Activated effector memory CD4-positive, alpha-beta T cell treated with anti-CD3 and anti-CD28 coated beads, Interleukin-2, amount 50 U/mL, for 16 hours (primary cell): ENCODE measurements at places on chromosomes 13 and 19.

GRCh38 chr13:66405908-66406802 lies 824.0 kb downstream of the PCDH9 start:
- DNase-seq = no peak

- DNase-seq = no peak
Measured at GRCh38 chr13:29483211-29483610, 112.3 kb downstream of the SLC7A1 start.

DNA sequence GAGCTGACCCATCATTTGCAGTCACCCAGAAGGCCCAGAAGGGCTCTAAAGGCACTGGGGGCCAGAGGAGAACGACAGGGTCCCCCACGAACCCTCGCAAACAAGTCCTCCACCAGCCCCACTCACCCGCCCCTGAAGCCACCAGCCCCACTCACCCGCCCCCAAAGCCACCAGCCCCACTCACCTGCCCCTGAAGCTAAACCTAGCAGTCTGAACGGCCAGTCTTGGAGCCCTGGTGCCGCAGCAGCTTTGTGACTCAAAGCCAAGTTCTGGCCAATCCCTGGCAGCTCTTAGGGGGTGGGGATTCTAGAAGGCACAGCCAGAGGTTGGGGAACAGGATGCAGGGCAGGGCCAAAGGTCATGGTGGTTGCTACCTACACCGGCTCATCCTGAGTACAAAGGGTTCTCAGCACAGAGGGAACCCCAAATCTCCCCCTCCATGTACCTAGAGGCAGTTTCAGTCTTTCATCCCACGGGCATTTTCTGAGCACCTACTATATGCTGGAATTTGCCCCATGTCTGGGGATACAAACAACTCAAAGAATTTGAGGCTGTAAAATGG lies at the start of gene IQCN:
Gene IQCN, minus strand, starts transcription at position 234 of the 562 bp plus-strand sequence. CDS start 4,974 bp downstream, outside the sequence.
- no peak for DNase-seq

DNA sequence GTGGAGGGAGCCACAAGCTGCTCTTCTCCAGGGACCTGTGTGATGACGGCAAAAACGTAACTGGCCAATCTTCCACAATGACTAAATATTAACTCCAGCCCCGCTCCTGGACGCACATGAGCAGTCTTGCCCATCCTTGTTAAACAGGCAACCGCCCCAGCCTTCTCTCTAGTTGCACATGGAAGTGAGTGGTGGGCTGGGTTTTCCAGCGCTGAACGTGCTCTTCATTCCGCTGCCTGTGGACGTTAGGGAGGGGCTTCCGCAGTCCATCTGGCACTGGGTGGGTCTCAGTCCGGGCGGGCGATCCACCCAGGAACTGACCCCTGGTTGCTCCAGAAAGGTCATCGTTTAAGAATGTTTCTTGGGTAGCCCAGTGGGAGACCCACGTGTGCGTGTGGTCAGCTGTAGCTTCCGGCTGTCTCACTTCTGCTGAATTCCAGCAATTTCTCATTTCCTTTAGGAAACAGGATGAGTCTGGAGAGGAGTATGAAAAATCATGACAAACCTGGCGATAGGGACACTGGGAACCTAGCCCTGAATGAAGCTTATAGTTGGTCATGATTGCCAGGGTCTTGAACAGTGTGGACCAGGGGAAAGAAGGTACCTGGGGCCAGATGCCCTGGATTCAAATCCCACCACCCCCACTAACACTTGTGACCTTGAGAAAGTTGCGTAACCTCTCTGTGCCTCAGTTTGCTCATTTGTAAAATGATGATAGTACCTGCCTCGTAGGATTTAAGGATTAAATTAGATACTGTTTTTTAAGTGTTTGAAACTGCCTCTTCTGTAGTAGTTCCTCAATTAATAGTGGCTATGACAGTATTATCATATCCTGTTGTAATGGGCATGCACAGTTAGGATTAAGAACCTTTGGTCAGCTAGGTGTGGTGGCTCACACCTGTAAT lies 92.6 kb downstream of the SIPA1L3 start:
- DNase-seq = no peak

GRCh38 chr13:36286006-36286405 lies 11.6 kb downstream of the CCDC169 start:
- no peak for DNase-seq

GRCh38 chr19:46984077-46985010 lies 35.3 kb upstream of the NPAS1 start:
- DNase-seq = no peak

GRCh38 chr13:33722216-33722915 lies 95.6 kb upstream of the RFC3 start:
- DNase-seq = no peak

DNA sequence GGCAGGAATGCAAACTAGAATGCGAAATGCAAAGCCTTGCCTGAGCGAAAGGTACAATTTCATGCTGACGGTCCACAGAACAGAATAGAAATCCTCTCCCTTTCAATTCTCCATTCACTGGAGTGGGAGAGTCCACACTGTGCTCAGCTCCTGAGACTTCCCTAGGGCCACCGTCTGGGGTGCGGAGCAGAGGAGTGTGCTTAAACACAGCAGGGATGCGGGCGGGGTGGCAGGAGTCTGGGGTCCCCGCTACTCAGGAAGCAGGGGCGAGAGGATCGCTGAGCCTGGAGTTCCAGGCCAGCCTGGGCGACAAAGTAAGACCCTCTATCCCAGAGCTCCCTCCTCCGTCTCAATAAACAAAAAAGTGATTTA lies 552 bp upstream of the ZNF816 start:
- DNase-seq = peak; percentile 65

DNA sequence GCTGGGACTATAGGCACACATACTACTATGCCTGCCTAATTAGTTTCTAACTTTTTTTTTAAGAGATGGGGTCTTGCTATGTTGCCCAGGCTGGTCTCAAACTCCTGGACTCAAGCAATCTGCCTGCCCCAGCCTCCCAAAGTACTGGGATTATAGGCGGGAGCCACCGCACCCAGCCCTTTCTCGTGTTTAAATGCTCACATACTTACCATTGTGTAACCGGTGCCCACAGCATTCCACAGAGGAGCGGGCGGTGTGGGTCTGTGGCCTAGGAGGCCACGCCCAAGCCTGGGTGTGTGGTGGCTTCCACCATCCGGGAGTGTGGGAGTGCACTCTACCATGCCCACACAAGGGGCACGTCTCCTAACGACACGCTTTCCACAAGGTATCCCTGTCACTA lies 7.7 kb downstream of the LMNB2 start:
- DNase-seq = no peak

- no peak for DNase-seq
Measured at GRCh38 chr19:14871619-14872230, 14.2 kb downstream of the OR7A17 start.

GRCh38 chr19:2983351-2984214 lies 6.2 kb downstream of the TLE6 start:
- DNase-seq = no peak

DNA sequence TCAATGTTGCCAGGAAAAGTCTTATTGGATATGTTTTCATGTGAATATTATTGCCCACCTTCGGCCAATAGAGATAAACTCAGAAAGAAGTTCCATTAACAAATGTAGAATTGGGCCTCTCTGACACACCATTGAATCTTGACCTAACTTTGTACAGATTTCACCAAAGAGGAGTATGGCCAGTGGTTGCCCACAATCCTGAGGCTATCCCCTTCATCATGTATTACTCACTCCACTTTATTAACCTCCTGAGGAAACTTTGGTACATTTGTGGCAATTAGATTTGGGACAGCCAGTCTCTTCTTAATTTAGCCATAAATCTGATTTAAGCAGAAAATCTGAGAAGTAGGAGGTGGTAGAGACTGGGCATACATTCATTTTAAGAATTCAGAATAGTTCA lies 53.3 kb upstream of the POSTN start:
- DNase-seq = no peak

DNA sequence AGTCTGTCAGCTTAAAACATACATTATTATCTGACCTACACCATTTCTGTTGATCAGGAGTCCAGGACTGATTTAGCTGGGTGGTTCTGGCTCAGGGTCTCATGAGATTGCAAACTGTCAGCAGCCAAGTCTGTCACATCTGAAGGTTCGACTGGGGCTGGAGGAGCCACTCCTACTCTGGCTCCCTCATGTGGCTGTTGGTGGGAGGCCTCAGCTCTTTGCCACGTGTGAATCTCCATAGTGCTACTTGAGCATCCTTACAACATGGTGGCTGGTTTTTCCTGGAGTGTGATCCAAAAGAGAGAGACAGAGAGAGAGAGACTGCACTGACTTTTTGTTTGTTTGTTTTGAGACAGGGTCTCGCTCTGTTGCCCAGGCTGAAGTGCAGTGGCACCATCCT lies 63.6 kb upstream of the NFIC start:
- DNase-seq = no peak

DNA sequence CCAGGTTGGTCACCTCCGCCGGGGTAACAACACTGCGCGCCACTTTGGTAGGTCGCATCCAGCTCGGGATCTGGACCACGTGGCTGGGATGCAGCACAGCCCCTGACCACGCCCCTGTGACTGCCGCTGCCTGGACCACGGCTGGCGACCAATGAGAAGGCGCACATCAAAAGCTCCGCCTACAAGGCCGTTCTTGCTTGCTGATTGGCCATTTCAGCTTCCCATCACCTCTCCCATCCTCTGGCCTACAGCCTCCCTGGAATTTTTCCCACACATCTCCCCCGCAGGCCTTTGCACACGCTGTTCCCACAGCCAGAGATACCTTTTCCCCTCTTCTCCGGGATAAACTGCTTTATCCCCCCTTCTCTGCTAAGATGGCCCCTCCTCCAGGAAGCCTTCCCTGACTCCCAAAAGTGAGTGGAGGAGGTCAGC lies 12.5 kb upstream of the MAP1S start:
- no peak for DNase-seq

DNA sequence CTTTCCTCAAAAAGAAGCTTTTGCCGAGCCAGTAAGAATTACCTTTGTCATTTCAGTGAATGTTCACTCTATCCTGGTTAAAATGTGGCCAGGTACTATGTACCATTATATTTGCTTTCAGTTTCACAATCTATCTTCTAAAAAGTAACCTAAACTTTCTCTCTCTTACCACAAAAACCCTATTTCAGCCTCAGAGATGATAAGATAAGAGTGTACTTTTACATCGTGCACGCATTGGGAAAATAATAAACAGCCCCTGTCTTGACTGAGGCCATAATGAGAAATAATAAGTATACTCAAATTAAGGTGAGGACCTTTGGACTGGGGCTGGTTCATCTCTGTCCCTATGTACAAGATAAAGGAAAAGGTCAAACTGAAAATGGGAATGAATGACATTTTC lies 77.7 kb downstream of the ZNF726 start:
- no peak for DNase-seq

GRCh38 chr13:35514801-35515502 lies 38.5 kb upstream of the MAB21L1 start:
- DNase-seq = no peak

DNA sequence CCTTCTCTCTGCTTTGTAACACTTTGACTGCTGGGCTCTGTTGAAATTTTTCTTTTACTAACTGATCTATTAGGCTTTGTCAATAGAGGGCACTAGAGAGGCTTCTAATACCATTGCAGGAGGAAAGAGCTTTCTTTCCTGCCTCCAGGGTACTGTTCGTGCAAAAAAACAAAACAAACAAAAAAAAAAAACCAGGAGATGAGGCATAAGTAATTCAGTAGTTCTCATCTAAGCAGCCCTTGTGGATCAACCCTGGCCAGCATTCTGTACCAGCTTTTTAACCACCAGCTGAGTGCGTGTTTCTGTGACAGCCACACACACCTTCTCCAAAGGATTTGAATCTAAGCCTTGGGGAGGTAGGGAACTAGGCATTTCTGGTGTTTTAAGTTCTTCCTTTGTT lies 1707.6 kb upstream of the SLC10A2 start:
- DNase-seq = no peak

- DNase-seq = no peak
Measured at GRCh38 chr19:8608941-8609278, 1.6 kb downstream of the ADAMTS10 start.

DNA sequence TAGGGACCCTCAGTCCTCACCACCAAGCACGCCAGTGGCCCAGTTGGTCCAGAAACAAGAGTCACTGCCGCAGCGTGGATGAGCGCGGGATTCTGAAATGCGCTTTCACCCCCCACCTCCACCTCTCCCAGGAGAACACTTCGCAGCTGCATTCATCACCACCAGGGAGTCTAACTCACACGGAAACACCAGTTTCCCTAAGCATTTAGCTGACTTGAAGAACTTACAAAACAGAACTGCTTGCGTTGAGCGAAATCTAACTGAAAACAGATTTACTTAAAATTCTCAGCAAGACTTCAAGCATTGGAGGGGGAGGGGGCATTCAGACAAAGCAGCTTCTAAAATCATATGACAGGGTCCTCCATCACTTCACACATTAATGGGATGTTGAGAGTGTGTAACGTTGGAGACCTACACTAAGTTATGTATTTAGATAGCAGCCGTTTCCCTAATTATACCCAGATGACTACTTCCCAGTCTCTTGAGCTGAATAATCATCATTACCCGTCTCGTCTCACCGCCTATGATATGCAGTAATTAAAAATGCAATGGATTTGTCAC lies 258.2 kb upstream of the IRS2 start:
- no peak for DNase-seq

DNA sequence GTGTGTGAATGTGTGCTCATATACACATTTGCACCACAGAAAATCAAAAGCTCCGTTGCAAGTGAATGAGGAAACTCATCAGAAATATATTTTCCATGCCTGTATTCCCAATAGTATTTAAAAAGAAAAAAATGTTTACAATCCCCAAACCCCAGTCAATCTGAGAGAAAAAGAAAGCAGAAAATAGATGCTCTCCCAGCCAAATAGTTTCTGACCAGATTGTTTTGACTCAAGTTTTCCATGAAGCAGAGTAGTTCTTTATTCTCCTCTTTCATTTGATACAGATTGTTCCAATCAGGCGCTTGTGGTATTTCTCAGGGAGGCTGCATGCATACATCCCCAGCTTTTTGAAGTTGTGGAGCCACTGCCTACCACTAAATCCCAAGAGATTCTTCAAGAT lies 110.6 kb downstream of the STARD13 start:
- no peak for DNase-seq

- DNase-seq = no peak
Measured at GRCh38 chr13:102584434-102584833, 12.4 kb upstream of the TPP2 start.

GRCh38 chr13:45219123-45219891 lies 18.5 kb upstream of the KCTD4 start:
- no peak for DNase-seq

DNA sequence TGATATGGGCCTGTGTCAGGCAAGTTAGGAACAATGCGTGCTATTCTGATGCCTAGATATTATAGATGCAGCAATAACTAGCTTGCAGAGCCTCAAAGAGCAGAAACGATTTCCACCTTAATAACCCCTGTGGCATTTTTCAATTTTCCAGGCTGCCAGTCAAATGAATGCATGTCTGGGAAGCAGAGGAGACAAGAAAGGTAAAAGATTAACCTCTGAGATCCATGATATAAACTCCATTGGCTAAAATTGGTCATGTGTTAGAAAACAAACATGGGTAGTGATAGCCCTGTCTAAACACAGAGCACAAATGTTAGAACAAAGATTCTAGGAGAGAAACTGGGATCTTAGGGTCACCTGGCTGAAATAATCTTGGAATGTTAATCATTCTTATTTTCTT lies 811.1 kb downstream of the DIAPH3 start:
- DNase-seq = no peak
